ENCODE measurements at places on chromosomes 4 and X.

GRCh38 chr4:104890598-104891275 is 255.9 kb upstream of the TET2 start:
- no peak for DNase-seq

DNA sequence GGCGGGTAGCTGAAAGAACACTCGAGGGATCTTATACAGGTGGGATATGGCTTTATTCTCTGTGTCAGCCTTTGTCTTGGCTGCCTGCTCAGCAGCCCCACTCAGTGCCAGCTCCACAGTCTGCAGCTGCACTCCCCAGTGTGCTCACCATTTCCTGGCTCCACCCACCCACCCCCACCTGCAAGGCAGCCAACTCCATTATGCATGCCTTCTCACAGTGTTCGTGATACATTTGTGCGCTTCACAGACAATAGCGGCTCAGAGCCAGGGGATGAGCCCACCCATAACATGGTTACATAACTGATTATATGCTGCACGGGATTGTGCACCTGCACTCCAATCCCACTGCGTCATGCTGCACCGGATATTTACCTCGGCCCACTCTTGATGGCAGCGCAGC is 8.8 kb upstream of the TMEM128 start:
- DNase-seq = no peak

GRCh38 chrX:1392376-1393068 is 609 bp upstream of the SLC25A6 start:
- no peak for DNase-seq

DNA sequence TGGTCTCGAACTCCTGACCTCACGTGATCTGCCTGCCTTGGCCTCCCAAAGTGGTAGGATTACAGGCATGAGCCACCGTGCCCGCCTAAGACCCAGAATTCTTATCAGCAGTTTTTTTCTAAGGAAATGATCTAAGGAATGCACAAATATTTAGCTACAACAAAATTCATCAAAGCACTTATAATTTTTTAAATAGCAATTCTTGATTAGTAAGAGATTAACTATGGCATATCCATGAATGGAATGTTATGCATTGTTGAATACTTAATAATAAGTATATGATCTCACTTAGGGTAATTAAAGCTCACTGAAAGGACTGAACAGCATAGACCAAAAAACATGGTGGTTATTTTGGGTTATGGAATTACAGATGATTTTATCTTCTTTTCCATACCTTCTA is 18.4 kb downstream of the CENPU start:
- DNase-seq = no peak

DNA sequence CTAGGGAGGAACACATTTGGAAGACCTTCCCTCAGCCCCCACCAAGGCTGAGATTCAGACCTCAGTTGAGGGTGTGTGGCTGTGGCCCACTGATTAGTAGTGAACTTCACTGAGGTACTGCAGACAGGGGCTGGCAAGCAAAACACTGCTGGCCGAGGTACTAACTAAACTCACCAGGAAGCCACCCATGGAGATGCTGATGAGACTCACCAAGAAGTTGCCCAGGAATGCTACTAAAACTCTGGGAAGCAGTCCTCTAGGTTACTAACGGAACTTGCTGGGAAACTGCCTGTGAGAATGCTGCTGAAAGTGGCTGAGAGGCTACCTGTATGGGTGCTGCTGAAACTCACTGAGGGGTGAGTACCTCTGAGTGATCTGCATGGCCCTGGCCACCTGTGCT is 372.4 kb upstream of the RPS6KA3 start:
- no peak for DNase-seq

- no peak for DNase-seq
Measured at GRCh38 chr4:186108391-186108790, 3.9 kb downstream of the FAM149A start.

GRCh38 chr4:25663781-25664180 is 8.1 kb downstream of the SLC34A2 start:
- DNase-seq = no peak

DNA sequence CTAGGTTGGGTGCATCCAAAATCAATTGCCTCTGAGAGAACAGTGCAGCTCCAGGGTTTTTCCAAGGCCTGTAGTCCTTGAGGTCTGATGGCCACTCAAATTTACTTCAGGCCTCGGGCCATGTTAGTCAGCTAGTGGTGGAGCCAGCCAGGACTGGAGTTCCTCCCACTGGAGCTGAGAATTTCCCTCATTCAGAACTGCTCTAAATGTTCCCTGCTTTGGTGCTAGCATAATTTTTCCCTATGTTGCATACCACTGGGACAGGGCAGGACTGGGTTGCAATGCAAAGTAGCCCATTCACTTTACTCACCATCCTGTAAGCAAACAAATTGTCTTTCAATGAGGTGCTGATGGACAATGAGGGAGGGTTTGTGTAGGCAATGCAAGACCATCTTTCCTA is 146.0 kb upstream of the ZXDB start:
- no peak for DNase-seq

All from NCI-H2107 (cell line).